ENCODE measurements at places on chromosomes 5 and 9.

GRCh38 chr9:76441551-76442322 lies 17.2 kb upstream of the GCNT1 start:
- DNase-seq, result no peak

- DNase-seq, result no peak
Observed at GRCh38 chr9:131781069-131781468, 41.2 kb upstream of the RAPGEF1 start.

DNA sequence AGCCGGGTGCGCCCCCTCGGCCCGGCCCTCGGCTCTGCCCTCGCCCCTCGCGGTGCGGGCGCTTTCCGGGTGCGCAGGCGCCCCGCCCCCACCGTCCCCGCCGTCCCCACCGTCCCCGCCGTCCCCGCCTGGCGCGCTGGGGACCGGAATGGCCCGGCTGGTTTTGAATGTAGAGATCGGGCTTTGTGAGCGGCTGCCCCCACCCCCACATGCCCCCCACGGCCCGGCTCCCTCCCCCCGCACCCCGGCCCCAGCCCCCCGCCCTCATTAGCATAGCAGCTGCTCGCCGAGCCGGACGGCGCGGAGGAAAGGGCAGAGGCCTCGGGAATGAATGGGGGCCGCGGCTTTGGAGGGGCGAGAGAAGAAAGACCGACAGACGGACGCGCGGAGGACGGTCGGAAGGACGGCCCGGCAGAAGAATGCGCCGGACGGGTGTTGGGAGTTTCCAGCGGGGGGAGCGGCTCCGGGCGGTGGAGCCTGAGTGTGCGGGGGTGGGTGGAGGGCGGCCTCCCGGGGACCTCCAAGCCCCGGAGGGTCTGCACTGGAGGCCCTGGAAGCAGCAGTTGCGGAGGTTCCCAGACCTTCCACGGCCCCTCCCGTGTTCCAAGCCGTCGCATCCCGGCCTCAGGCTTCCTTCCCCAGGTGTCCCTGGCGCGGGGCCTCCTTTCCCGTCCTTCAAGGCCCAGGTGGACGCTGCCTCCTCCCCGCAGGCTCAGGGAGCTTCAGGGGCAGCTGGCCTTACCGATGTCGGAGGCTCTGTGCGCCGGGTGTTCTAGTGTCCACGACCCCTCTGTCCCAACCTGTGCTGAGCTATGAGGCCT lies 6.0 kb downstream of the NRARP start:
- no peak for DNase-seq

DNA sequence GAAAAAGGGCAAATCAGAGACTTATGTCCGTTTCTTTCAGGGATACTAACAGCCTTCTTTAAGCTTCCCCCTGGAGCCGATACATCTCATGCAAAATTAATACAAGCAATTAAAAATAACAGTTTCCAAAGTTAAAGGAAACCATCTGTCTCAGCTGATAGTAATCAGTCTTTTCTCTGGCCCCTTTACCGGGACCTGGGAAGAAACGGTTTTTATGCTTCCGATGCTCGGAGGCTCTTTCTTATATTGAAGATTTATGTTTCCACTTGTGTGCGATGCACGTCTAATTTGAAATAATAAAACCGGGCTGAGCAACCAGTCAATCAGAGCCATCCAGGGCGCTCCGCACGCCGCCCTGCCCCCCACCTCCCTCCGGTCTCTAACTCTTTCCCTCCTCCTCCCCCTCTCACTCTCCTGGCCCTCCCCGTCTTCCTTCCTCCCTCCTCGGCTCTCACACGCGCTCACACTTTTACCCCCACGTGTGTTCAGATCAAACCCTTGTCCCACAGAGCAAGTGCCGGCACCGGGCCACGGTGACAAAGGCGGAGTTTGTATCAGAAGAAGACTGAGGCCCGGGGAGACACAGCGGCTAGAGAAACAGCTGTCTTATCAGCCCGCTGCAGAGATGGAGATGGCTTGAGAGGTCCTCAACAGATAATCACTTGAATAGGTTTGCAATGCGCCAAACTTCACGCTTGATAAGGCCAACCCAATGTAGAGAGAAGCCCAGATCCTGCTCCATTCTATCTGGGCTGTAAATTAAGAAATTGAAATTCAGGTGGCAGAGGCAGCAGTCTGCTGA lies 5.1 kb upstream of the ELAVL2 start:
- no peak for DNase-seq

- DNase-seq, result no peak
Observed at GRCh38 chr9:99760421-99760820, 61.3 kb upstream of the NR4A3 start.

DNA sequence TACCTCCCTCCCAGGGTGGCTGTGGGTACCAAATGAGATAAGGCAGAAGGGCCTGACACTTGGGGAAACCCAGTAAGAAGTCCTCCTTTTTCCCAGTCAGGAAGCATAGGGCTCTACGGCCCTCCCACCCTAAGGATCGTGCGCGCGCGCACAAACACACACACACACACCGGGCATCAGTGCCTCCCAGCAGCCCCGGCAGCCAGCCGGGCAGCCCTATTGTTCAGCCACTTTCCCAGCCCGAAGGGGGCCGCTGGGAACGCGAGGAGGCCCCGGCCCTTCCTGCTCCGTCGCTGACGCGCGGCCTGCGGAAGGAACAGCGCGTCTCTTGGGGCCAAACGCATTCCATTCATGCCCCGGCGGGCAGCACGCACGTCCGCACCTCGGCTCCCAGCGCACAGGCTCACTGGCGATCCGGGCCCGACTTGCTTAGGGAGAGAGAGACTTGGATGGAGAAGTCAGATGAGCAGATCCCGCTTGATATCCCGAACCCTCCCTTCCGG lies 22.6 kb downstream of the DUSP1 start:
- no peak for DNase-seq
